Daoy (cell line): ENCODE measurements at places on chromosomes 11 and 22.
A peak's percentile ranks its signal among the peaks of the same experiment; 100 is the strongest.

DNA sequence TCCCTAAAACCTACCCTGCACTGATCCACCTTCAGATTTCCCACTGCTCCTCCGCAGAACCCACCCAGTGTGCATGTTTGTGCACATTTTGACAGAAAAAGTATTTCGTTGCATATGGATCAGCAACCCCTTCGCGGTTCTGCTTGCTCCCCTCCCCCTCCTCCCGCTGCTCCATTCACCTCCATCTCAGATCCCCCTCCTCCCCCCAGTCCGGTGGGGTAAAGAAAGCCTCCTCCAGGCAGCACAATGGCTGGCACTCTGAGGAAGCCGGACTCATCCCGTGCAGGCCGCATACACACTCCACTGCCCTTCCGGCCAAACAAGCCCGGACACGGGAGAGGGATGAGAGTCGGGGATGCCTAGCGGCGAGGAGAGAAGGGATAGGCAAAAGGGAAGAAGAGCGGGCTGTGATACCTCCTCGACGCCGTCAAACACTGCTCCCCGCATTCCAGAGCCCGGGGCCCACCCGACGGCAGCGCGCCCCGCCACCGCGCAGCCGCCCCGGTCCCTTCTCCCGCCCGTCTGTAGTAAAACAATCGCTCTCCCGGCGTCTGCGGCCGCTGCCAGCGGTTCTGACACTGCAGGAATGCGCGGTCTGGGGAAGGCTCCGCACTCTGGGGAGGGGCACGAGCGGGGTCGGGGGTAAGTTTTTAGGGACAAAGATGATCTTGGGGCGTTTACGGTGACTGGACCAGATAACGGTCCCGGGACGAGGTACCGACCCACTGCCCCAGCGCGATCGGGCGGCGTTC, 915 bp downstream of the FEZ1 start:
- peak; percentile 46 for DNase-seq

DNA sequence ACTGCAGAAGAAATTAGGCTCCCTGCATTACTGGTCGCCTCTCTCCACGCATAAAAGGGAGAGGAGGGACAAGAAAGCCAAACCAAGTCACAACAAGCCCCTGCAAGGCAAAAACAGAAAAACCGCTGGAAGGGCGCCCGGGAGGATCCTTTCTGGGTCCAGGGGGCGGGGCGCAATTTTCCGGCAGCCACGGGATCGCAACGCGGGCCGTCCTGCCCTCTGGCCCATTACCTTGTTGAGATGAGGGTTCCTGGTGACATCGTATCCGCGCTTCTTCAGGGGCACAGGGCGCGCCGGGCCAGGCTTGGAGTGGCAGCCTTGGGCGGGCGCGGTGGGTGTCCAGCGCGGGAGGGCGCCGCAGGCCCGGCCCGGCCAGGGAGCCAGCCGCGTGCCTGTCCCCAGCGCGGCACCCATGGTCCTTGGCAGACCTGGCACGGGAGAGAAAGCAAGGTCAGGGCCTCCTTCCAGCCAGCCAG, 847 bp downstream of the ME3 start:
- peak; percentile 75 for DNase-seq

- DNase-seq: no peak
These were observed 5.9 kb upstream of the B3GAT3 start for GRCh38 chr11:62627713-62628112.

DNA sequence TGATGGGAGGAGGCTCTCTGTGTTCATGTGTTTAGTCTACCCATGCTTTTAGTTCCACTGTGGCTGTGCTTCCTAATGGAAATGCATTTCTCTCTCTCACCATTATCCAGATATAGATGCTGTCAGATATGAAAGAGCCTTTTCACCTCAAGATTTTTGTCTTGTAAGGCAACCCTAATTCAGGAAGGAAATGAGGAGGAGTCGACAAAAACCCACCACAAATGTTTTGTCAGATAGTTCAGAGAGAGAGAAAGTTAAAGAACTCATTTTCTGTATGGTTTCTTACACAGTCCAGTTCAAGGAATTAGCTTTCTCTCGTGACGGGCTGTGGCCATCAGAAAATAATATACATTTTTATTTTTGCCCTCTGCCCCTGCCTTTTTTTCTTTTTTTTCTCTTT, 82.5 kb downstream of the ARL14EP start:
- DNase-seq: no peak

DNA sequence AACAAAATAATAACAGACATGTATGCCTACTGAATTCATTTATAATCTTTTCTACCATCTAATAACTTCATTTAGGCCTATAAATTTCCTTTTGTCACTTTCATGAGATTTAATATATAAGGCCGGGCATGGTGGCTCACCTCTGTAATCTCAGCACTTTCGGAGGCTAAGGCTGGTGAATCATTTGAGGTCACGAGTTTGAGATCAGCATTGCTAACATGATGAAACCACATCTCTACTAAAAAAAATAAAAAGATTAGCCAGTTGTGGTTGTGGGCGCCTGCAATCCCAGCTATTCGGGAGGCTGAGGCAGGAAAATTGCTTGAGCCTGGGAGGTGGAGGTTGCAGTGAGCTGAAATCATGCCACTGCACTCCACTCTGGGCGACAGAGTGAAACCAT, 14.2 kb upstream of the NTM start:
- DNase-seq: peak; percentile 80

GRCh38 chr11:33722590-33723234, 13.5 kb downstream of the CD59 start:
- DNase-seq: peak; percentile 90

DNA sequence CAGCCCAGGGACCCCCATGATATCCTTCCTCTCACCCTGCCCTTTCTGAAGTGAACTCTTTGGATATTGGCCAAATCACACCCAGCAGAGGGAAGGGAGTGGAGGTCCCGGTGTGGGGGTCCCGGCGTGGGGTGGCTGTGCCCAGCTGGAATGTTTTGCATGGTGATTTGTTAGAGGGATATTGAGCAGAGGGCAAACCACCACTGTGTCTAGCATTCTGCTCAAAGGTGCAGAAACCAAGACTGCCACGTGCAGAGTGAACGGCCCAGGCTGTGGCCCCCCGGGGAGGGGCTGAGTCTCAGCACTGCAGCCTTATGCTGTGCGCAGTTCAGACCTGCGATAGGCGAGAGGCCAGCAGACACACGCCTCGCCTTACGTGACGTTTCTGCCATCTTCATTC, 7.9 kb upstream of the BID start:
- no peak for DNase-seq

- no peak for DNase-seq
These were observed 6.6 kb downstream of the PHF5A start for GRCh38 chr22:41461901-41462300.

DNA sequence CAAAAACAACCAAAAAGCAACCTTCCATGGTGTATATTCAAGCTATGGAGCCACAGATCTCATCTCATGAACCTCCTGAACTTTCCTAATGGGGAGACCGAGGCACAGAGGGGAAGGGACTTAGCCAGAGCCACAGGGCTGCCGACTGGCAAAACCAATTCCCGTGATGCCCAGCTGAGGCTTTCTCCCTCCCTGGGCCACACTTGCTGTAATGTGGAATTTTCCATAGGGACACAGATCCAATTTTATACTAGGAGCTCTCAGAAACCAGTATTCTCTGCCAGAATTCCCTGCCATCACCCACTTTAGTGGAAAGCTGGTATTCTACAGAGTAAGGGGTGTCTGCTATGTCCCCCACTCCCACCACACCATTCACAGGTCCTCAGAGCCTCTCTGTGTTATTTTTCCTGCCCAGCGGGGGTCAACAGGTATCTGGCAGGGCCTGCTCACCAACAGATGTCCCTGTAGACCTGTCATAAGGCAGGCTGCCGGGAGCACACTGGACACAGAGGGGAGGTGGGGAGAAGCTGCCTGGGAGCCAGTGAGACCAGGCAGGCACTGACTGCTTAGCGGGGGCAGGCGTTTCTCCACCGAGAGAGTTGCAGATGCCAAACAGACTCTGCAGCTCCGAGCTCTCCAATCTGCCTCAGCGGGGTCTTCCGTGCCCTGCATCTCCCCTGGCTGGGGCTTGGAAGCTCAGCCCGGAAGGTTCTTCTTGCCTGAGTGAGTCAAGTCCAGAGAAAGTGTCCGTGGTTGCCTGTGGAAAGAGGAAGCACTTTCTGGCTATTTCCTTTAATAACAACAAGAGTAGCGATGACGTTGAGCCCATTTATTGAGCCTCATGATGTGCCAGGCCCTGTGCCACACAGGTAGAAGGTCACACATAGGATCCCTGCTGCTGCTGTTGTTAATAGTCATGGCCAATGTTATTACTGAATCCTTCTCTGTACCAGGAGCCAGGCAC, 26.3 kb downstream of the RPS6KA4 start:
- no peak for DNase-seq

GRCh38 chr11:68658661-68659060, 25.7 kb upstream of the GAL start:
- DNase-seq: no peak

GRCh38 chr11:17013548-17014320, 480 bp downstream of the PLEKHA7 start:
- peak; percentile 42 for DNase-seq

- peak; percentile 34 for DNase-seq
These were observed 8.0 kb upstream of the NUP160 start for GRCh38 chr11:47856186-47856585.

DNA sequence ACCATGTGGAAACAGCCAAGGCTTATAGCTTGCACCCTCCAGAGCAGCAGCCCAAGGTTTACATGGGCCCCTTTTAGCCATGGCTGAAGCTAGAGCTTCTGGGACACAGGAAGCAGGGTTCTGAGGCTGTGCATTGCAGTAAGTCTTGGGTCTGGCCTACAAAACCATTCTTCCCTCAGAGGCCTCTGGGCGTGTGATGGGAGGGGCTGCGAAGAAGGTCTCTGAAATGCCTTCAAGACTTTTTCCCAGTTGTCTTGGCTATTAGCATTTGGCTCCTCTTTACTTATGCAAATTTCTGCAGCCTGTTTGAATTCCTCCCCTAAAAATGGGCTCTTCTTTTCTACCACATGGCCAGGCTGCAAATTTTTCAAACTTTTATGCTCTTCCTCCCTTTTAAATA, 109.5 kb downstream of the BBOX1 start:
- DNase-seq: no peak

DNA sequence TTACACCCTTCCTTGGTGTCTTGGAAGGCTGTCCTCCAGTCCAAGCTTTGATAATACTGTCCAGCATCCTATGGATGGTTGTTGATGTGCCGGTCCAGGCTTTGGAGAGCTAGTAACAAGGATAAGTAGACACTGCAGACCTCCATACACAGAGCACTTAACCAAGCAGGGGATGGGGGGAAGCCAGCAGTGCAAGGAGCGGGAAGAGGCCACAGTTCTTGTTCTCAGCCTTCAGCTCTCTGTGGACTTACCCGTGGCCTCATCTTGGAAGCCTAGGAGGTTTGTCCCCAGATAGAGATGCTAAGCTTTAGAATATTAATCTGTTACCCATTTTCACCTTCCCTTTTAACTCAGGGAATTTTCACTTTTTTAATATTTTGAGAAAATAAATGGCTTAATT, 30.9 kb upstream of the ZC3H12C start:
- no peak for DNase-seq

- no peak for DNase-seq
These were observed 479 bp downstream of the ZNF280A start for GRCh38 chr22:22519591-22519990.

GRCh38 chr11:4903484-4903883, at the start of gene OR51A7:
Gene OR51A7 (plus strand): TSS chr11:4903783. CDS start chr11:4907370, 3,587 bp downstream.
- no peak for DNase-seq

- peak; percentile 40 for DNase-seq
These were observed 23.2 kb upstream of the BIRC3 start for GRCh38 chr11:102293873-102294601.

DNA sequence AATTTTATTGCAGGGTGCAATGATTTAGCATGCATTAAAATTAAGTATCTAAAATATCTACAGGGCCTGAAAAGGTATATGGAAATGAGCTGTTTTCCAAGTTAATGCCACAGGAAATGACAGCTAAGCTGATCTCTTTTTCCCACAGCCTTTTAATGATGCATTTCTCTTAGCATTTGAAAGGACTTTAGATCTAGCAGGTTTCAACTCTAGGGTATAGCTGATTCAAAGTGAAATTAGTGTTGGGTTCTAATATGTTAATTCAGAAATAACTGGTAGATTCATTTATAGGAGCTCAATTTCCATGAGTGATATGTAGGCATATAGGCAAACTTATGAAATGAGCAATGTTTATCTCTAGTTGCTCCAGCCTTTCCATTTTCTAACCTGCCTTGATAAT, 274.2 kb downstream of the CASP12 start:
- DNase-seq: no peak

DNA sequence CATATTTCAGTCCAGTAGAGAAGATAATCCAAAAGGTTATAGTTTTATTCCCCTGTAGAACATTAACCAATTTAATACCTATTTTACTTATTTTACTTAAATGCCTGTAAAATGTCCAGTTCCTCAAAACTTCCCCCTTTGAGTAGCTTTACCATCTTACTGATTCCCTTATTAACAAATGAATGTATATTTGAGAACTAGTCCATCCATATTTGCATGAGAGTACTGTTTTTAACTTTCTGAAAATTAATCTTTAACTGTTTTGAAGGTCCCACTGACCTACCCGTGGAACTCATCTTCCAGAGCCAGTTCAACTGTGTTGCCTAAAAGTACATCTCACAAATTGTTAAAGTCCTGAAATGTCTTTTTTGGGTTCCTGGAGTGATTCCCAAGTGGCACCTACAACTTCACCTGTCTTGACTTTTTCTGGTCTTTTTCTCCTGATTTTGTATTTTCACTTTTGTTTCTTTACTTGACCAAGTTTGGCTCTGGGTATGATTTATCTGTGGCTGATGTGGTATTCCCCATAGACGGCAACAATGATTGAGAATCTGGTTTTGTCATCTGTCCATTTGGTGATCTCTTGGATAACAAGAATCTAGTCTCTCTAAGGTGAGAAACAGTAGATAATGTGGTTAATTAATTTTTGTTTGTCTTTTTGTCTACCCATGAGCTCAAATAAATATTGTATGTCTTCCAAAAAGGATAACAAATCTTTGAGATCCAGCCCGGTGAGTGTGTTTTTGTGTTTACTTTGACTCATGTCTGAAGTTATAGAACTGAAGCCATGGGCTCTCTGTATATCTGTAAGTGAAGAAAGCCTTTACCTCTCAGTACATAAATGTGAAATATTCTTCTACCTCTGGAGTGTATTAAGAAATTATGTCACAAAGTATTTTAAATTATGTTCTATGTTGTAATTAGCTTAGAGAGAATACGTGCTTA, 174.2 kb downstream of the ETS1 start:
- no peak for DNase-seq

GRCh38 chr11:69308936-69309615, 15.1 kb downstream of the MYEOV start:
- DNase-seq: no peak

GRCh38 chr22:44444341-44445306, 53.4 kb downstream of the RTL6 start:
- no peak for DNase-seq

DNA sequence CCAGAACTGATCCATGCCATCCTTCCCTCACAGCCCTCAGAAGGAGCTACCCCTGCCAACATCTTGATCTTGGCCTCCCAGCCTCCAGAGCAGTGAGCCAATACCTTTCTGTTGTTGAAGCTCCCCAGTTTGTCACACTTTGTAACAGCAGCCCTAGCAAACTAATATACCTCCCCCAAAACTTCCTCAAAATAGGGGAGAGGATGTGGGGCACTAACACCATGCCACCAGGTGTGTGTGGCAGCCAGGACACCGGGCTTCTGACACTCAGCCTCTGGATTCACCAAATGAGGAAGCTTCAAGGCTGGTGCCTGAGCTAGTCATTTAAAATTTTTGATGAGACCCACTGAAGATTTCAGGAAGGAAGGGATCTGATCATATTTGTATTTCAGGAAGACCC, 84.9 kb downstream of the CSNK2A3 start:
- no peak for DNase-seq

GRCh38 chr11:85886089-85887056, 31.2 kb downstream of the CCDC83 start:
- DNase-seq: no peak

GRCh38 chr22:26748845-26749244, 91.5 kb downstream of the MIAT start:
- no peak for DNase-seq
